ENCODE measurements at places on chromosomes 5 and 9.

GRCh38 chr5:175521313-175521833, 43.0 kb downstream of the SFXN1 start:
- DNase-seq: no peak

DNA sequence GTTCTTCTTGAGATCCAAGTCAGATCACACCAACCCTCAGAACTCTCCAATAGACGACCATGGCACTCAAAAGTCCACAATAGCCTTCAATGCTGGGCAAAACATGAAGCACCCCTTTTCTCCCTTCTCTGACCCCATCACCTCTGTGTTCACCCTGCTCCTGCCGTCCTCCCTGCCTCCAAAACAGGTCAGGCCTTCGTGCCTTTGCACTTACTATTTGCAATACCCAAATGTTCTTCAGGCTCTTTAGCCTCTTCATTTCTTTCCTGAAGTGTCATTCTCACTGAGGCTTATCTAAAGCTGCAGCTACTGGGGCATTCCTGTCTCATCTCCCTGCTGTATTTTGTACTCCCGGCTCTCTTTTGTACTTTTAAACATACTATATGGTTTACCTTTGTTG, 2.0 kb upstream of the ROPN1L start:
- no peak for DNase-seq

DNA sequence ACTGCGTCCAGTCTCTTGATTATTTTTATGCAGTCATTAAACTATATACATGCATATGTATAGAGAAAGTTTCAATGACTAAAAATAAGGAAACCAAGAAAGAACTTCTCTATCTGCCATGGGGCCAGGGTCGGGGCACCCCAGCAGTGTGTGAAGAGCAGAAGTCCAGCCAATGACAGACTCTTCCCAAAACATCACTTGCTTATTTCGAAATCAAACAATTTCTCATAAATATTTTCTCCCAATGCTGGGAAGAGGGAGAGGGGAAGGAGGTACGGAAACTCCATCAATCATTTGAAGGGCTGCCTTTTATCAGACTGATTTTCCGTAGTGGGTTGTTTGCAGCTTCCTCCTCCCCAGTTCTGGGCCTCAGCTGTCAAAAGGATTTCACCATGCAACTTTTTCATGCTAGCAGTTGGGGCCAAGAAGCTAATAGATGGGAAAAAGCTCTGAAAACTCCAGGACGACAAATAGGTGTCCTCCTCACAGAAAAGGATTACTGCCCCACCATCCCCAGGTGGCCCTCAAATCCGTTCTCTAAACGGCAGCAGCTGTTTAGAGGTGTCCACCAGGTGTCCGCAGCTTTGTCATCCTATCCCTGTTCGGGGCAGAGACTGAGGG, 617 bp upstream of the FPGS start:
- DNase-seq: no peak

- DNase-seq: no peak
These were observed 420.8 kb downstream of the MTRR start for GRCh38 chr5:8289779-8290178.
